Ecto neural progenitor cell (in vitro differentiated cells): ENCODE measurements at places on chromosomes 3 and 15.

DNA sequence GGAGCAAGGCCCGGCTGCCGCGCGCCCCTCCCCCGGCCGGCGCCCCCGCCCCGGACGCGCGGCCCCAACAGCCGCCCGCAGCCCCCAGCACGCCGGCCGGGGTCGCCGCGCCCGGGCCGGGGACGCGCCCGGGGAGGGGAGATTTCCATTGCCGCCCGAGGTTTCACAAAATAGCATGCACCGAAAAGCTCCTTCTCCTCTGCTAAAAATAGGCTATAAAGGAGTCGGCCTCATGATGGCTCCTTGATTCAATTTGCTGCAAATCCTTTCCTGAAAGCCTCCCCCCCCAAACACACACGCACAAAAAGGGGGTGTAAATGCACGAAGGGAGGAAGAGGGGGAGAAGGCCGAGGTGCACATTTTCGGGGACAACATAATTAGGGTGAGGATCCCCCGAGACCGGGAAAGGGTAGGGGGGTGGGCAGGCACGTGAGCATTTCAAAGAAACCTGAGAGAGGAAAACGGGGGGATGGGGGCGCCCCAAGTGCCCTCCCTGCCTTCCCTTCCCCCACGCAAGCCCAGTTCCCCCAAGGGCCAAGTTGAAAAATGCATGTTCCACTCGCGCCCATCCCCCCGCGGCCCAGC lies 734 bp downstream of the TBL1XR1 start:
- peak; percentile 54 for DNase-seq

GRCh38 chr15:89760303-89761008 lies 9.4 kb upstream of the MESP1 start:
- peak; percentile 93 for DNase-seq

- no peak for DNase-seq
Observed at GRCh38 chr3:190205739-190206138, 85.0 kb upstream of the P3H2 start.

GRCh38 chr3:134795746-134796280 lies 753 bp downstream of the EPHB1 start:
- peak; percentile 73 for DNase-seq

DNA sequence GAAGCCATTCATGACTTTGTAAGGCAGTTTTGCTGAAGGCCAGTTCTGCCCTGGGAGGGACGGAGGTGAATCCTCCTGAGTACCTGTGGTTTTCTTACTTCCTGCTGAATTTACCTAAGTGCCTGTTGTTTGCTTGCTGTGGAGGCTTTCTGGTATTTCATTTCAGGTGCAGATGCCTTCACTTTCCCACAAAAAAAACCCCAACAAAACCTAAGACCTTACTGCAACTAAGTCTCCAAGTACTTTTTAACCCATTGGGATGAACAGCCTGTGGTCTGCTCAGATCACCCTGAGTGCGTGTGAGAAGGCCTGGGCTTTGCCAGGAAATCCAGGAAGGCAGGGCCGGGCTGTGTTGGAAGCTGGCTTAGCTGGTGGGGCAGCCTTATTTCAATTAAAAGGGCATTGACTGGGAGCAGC lies 65.3 kb downstream of the IGF1R start:
- DNase-seq = no peak

GRCh38 chr15:100328796-100329195 lies 13.0 kb downstream of the ADAMTS17 start:
- DNase-seq = no peak

GRCh38 chr3:160319322-160319721 lies 79.7 kb downstream of the IFT80 start:
- no peak for DNase-seq

DNA sequence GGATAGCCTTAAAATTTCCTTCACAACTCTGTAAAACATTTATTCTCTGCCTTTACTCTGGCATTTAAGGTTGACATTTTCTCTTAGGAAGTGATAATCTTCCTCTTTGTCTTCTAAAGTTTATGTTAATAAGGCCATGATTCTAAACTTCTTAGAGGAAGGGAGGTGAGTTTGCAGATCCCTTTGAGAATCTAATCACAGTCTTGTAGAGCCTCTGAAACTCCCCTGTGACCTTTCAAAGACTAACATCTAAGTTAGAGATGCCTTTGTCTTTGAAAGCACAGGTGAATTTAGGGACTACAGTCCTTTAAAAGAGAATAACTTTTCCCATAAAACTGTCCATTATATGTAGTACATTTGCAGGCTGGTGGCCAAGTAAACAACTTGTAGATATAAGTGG lies 115.1 kb downstream of the PLCL2 start:
- DNase-seq = no peak

DNA sequence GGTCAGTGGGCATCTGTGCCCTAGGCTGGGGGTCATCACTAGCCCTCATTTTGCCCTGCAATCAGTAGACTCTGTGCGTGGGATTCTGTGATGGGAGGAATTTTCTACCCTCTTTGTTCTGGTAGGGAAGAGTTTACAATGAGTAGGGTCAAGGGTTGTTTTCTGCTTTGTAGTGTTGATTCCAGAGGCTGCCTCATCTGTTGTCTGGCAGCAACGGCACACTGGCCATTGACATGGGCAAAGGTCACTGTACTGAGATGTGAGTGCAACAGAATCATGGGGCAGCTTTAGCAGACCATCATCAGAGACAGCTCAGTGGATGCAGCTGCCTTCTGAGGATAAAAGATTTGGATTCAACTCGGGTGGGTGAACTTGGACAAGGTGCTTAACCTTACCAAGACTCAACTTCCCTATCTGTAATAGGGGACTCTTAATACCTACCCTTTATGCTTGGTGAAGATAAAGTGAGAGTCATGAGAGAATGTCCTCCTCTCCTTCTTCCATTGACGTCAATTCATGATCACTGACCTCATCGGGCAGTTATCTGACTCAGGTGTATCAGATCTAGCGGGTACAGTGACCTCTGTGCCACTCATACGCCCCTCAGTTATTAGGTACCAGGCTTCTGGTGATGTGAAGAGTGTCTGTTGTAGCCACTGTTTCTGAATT lies 127.5 kb downstream of the RPLP1 start:
- no peak for DNase-seq

DNA sequence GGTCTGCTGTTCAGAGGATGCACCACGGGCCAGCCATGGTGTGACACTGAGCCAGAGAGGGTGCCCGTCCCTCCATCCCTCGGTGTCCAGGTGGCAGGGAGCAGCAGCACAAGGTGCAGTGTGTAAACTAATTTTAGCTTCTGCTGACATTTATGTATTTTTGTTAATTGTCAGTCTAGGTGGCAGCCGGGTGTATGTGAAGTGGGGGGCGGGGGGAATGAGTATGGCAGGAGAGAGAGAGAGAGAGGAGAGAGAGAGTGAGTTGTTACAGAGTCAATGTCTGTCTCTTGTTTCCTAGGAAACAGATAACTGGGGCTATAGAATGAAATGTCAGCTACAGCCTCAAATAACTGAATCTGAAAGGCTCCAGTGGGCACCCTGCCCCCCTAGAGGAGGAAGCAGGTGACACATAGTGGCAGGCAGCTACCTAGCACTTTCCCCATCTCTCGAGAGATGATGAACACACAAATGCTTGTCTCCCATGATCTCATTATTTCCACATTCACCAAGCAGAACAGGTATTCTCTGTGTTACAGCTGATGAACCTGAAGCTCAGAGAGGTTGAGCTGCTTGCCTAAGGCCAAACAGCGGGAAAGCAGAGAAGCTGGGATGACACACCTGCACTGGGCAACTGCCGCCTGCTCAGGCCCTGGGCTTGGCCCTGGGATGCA lies 24.7 kb downstream of the RASGRF1 start:
- DNase-seq = no peak

DNA sequence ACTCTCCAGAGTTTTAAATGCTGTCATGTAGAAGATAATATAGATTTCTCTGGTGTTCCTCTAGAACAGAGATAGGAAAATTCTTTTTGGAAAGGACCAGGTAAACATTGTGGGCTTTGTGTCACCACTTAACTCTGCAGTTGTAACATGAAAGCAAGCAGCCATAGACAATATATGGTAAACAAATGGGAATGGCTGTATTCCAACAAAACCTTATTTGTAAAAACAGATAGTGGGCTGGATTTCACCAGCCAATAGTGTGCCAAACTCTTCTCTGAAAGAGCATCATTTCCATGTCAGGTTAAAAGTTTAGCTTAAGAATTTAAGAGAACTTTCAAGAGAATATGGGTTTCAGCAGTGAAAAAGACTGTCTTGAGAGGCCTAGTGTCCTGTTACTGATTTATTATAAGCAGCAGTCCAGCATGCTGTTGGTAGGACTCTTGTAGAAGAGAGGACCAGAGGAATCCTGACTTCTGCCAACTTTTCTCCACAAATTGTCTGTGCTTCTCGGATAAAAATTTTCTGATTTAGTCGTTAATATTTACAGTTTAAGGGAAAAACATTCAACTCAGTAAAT lies 107.7 kb downstream of the TCF12 start:
- no peak for DNase-seq

- no peak for DNase-seq
Observed at GRCh38 chr3:49889296-49889695, 14.4 kb downstream of the MST1R start.

DNA sequence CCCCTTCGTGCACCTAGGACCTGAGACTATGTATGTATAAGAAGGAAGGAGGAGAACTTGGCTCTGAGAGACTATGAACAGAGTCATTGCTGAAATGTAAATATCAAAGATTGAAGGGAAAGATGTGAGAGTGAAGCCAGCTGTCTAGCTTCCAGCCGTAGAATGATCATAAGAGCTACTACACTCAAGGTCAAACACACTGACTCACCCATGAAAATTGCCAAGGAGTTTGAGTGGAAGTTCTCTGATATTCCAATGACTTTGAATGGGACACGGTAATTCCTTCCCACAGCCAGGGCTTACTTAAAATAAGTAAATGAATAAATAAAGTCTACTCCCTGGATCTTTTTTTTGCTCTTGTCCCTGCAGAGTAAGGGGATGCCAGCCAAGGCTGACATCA lies 398.9 kb upstream of the TPRG1 start:
- no peak for DNase-seq

DNA sequence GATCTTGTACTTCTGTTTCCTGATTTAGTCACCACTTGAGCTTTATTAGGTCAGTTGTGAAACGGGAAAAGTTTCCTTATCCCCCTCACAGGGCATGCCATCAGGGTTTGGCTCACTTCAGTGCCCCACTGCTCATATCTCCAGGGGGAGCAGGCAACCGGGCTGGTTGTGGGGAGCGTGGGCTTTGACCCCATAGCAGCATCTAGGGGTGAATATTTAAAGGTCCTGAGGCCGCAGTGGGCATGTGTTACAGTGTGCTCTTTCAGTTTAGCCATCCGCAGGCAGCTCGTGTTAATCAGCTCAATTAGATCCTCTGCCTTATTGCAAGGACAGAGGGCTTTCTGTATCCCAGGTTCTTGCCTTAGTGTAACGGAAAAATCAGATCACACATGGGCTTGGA lies 71.9 kb downstream of the MRPL46 start:
- peak; percentile 24 for DNase-seq

GRCh38 chr3:101009386-101009785 lies 16.2 kb upstream of the ABI3BP start:
- DNase-seq = no peak

DNA sequence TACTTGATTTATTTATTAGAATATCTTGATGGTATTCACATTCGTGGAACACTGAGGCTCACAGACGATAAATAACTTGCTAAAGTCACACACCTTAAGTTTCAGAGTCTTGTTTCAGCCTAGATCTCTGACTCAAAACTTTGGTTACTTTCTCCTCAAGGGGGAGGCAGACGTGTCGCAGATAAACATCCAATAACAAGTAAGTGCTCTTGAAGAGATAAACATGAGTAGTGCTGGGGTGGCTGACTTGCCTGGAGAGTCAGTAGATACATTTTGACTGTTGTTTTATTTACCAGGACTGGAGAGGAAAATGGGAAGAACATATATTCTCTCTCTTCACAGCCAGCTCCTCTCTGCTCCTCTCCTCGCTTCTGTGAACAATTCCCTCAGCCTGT lies 31.3 kb downstream of the FBXO45 start:
- DNase-seq = no peak

DNA sequence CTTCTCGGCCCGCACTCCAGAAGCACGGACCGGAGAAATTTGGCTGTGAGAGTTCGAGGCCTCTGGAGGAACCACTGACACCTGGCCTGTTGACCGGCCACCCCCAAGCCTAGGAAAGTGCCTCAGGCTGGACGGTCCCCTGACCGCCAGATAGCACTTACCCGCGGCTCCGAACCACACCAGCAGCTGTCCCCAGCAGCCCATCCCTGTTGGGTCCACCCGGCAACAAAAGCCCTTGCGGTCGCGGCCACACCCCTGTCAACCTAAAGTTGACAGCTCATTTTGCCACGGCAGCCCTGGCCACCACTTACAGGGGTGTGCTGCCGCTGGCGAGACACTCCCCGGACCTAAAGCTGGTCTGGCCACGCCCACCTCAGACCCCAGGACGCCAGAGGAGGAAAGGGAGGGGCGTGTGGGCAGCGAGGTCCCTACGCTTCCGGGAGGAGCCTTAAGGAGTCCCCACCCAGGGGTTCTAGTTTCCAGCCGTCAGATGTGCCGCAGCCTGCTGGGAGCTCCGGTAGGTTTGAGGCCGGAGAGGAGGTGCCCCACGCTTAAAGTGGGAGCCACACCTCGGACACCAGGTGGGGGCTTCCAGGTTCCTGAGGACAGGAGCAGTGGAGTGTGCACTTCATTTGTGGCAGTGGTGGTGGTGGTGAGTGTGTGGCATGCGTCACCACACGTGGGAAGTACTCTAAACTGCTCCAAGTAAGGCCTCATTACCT lies at the start of gene LTK:
Gene LTK (minus strand): TSS at position 322 of the 722 bp plus-strand sequence. CDS start 118 bp downstream, at position 204.
- peak; percentile 68 for DNase-seq

DNA sequence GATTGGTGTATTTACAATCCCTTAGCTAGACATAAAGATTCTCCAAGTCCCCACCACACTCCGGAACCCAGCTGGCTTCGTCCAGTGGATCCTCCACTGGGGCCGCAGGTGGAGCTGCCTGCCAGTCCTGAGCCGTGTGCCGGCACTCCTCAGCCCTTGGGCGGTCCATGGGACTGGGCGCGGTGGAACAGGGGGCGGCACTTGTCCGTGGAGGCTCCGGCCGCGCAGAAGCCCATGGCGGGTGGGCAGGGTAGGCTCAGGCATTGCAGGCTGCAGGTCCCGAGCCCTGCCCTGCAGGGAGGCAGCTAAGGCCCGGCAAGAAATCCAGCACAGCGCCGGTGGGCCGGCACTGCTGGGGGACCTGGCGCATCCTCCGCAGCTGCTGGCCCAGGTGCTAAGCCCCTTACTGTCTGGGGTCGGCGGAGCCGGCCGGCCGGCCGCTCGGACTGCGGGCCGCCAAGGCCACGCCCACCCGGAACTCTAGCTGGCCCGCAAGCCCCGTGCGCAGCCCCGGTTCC lies 3.5 kb upstream of the RNU5B-1 start:
- peak; percentile 80 for DNase-seq

DNA sequence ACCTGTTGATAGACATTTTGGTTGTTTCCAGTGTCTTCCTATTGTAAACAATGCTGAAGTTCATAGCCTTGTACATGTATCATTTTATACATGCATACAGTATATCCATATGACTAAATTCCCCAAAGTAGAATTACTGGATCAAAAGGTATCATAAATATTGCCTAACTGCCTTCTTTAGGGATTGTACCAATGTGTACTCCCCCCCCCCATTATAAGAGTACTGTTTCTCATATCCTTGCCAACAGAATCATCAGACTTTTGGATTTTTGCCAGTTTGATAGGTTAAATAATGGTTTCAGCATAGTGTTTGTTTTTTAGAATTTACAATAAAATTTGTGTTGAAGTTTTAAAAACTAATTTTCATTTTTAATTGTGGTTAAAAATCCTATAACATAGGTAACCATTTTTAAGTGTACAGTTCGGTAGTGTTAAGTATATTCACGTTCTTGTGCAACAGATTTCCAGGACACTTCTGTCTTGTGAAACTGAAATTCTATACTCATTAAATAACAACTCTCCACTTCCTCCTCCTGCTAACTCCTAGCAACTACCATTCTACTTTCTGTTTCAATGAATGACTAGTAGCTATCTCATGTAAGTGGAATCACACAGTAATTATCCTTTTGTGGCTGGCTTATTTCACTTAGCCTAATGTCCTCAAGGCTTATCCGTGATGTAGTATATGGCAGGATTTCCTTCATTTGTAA lies 30.8 kb upstream of the MAP3K13 start:
- DNase-seq = no peak
